ENCODE measurements at places on chromosomes 12 and 14.

GRCh38 chr12:26196421-26196716, 996 bp downstream of the SSPN start:
- no peak for DNase-seq

- peak; percentile 88 for DNase-seq
Measured at GRCh38 chr12:6927379-6928021, at the start of gene ATN1. ATN1 (plus strand) TSS chr12:6927959; CDS start chr12:6934002, 6,043 bp downstream.

GRCh38 chr14:56180754-56181542, 62.7 kb downstream of the PELI2 start:
- DNase-seq, result no peak

DNA sequence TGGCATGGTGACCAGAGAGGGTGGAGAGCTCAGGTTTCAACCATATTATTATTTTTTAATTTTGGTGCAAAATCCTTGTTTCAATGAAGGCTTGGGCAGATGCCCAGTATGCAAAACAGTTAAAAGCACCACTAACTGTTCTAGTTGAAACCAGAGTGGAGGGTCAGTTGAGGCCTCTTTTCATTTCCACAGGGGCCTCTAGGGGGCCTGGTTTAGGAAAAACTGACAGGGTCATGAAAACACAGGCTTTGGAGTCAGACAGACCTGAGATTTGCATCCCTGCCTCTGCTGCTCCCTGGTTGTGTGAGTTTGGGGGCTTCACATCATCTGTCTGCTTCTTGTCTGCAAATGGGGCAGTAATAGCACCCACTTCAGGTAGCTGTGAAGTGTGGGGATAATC, 3.3 kb upstream of the RPH3A start:
- DNase-seq, result peak; percentile 59

DNA sequence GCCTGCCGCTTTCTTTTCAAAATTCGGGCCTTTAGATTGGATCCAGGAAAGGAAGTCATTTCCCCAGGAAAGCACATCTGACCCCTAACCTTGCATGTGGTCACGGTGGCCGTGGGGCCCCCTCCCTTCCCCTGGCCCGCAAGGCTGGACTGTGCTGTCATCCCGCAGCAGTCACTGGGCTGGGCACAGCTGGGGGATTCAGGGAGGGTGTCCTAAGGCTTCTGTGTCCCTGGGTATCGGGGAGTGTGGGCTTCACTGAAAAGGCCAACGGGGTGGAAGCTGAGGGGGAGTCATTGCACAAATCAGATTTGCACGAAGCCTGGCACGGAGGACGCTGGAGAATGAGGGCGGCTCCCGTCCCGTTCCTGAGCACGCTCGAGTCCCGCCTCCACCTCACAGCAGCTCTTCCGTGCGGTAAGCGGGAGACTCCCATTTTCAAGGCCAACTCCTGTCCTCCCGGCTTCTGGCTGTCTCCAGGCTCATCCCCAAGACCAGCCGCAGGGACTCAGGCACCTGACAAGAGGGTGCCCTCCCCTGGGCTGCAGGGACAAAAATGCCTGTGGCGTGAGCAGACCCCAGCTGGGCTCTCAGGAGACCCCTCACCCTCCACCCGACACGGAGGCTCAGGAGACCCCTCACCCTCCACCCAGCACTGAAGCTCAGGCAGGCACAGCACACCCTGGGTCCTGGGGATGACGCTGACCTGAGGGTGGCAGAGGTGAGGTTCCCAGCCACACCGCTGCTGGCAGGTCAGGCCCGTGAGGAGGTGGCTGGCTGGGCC, 9.6 kb downstream of the XRCC3 start:
- DNase-seq, result peak; percentile 32

DNA sequence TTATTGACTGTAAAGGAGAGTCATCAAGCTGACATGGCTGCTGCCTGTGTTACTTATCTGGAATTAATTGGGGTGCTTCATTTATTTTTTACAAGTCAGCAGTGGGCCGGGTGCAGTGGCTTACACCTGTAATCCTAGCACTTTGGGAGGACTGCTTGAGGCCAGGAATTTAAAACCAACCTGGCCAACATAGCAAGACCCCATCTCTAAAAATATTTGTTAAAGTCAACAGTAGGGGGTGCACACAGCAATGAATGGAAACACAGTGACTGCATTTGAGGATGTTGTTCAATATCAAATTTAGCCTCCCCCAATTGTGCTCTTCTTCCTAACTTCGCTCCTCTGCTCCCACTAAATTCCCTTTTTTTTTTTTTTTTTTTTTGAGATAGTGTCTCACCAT, 52.1 kb downstream of the ANKRD9 start:
- no peak for DNase-seq

- DNase-seq, result no peak
Measured at GRCh38 chr14:68744613-68745012, 48.3 kb downstream of the ZFP36L1 start.

DNA sequence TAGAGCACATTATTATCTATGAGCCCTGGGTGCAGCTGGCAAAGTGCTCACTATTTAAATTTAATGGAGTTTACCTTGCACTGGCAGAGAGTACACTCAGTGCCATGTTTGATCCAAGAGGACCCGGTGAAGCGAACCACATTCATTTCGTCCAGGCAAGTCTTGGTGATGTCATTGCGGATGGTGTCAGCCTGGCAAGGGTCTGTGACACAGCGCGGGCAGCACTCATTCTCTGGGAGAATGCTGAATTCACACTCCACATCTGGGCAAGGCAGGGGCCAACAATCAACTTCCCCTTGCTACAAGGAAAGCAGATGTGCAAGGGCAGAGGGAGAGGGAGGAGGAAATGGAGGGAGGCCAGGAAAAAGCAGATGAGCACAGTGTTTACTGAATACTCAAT, 356.2 kb downstream of the NELL2 start:
- no peak for DNase-seq

DNA sequence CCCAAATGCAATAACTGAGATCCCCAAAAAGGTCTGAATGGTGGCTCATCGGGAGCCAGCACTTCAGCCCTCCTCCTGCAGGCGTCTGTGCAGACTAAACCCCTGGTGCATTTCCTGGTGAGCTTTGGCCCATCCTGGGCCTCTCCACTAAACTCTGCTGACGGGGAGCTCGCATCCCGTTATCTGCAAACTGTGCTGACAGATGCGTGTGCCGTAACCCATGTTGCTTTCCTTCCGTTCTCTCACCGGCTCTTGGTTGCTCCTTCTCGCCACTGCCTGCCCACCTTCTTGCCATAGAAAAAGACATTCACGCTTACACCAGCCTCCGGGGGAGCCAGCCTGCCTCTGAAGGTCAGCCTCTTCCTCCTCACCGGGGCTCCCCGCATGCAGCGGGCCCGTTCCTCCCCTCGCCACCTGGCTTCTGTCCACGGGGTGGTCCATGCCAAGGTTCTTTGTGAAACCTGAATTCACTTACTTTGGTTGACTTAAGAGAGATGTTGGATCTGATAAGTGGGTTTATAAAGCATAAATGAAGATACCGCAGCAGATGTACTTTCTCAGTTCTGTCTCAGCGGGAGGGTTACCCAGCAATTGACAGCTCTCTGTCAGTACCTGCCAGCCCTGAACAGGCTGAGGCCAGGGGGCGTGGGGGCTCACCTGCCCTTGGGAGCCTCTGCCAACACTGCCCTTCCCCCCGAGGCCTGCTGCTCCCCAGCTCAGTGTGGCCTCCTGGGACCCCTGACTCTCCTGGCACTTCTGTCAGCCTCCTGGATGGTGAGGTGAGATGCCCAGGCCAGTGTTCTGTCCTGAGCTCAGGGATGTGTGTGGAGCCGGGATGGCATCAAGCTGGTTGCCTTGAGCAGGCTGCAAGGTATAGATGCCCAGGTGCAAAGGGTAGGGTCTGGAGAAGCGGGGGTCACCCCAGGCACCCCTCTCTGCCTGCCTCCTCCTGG, 14.2 kb downstream of the ZFYVE21 start:
- DNase-seq, result no peak

DNA sequence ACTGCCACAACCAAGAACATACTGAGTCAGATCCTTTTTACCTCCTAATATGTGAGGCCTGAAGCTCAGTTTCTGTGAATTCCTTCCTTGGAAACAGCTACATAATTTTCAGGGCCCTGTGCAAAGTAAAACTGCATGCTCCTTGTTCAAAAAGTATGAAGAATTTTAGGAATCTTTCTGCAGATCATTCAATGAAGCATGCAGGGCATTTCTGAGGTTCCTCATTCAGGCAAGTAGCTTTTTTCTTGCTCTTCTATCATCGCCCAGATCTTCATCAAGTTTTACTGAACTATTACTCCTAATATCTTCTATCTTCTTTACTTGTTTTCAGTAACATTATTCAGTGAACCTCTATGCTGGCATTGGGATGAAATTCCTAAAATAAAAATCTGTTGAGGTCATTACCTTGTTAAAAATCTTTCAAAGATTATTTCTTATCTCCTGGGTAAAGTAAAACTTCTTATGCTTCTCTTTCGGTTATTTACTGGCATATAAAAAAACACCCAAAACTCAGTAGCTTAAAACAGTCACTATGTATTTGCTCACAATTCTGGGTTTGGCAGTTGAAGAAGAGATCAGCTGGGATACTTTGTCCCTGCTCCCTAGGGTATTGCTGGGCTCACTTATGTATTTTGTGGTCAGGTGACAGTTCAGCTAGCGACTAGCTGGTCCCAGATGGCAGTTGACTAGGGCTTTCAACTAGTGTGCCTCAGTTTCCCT, 42.6 kb upstream of the KRR1 start:
- no peak for DNase-seq

GRCh38 chr12:94941440-94941862, 62.0 kb downstream of the NDUFA12 start:
- no peak for DNase-seq

DNA sequence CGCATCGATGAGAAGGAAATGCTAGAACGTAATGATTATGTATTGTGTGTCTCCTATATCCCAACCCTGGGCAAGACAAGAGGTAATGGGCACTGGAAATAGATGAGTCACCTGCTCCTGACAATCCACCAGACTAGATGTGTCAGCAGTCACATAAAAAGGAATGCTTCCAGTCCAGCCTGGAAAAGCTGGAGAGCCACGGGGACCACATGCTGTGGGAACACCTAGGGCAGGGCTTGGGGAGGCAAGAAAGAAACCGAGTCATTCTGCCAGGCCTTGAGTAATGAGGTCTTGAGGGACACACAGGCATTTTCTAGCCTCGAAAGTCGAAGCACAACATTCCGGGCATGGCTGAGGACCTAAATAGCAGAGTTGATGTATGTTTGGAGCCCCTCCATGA, 716.7 kb upstream of the TMEM132C start:
- DNase-seq, result no peak

- DNase-seq, result no peak
Measured at GRCh38 chr12:132291402-132292175, 37.8 kb downstream of the GALNT9 start.
